ENCODE measurements at places on chromosomes 7 and 10.

DNA sequence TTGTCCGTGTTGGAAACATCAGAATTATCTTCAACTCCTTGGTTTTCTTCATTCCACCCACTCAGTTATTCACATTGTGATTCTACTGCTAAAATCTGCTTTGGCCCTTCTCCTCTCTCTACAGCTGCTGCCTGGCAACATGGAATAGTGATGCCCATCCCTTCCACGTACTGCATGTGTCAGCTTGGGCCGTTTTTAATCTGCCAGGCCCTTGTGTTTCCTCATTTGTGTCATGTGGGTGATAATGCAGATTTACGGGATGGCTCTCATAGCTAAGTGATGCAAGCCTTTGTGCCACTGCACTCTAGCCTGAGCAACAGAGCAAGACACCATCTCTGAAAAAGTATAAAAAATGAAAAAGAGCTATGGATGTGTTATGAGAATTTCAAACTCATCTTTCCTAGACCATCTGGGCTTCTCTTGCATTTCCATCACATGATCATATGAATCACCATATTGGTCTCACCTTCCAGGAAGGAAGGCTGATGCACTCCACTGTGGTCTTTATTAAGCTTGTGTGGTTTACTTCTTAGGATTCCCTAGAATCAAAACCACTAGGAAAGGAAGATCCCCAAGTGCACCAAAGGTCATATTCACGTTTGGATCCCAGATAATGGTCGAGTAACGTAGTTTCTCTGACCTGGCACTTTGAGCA, 20.6 kb upstream of the CELF2 start:
- DNase-seq: no peak

GRCh38 chr7:46628389-46628788, 707.3 kb upstream of the IGFBP3 start:
- DNase-seq: no peak

GRCh38 chr7:135980012-135980551, 2.9 kb upstream of the MTPN start:
- no peak for DNase-seq

GRCh38 chr10:7157091-7157490, 253.7 kb downstream of the SFMBT2 start:
- no peak for DNase-seq

- no peak for DNase-seq
Measured at GRCh38 chr7:51731075-51731474, 414.5 kb upstream of the COBL start.

DNA sequence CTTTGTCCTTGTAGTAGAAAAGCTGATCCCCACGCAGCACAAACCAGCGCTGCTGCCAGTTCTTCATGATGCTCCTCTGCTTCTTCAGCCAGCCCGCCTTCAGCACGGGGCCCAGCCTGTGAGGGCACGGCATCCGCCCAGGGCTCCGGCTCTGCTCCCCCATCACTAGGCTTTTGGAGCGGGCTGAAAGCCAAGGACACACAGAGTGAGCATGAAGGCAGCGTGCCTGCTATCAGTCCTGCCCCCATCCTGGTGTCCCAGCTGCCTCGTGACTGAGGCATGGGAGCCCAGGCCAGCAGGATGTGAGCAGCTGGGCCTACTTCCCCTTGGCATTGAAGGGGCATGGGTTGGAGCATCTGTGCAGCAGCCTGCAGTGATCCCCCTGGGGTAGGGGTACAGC, 21.9 kb downstream of the ARHGAP22 start:
- no peak for DNase-seq

- no peak for DNase-seq
Measured at GRCh38 chr7:111982133-111982532, 224.1 kb downstream of the DOCK4 start.

- no peak for DNase-seq
Measured at GRCh38 chr7:91288208-91288824, 24.1 kb downstream of the FZD1 start.

GRCh38 chr7:64618785-64619456, 47.0 kb upstream of the ZNF107 start:
- DNase-seq: no peak

DNA sequence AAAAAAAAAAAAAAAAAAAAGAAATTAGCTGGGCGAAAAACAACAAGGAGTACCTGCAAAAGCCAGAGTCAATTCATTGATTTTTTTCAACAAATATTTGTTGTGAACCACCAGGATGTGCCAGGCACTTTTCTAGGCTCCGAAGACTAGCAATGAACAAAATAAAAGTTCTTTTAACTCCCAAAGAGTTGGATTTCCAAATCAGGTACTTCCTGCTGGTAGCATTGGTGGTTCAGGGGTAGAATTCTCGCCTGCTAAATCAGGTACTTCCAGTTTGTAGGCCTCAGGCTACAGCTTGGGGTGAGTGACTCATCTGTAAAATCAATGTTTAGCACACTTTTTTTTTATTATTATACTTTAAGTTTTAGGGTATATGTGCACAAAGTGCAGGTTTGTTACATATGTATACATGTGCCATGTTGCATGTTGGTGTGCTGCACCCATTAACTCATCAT, 10.9 kb downstream of the PPA1 start:
- DNase-seq: no peak

- no peak for DNase-seq
Measured at GRCh38 chr7:22066522-22066921, 120.8 kb upstream of the CDCA7L start.

DNA sequence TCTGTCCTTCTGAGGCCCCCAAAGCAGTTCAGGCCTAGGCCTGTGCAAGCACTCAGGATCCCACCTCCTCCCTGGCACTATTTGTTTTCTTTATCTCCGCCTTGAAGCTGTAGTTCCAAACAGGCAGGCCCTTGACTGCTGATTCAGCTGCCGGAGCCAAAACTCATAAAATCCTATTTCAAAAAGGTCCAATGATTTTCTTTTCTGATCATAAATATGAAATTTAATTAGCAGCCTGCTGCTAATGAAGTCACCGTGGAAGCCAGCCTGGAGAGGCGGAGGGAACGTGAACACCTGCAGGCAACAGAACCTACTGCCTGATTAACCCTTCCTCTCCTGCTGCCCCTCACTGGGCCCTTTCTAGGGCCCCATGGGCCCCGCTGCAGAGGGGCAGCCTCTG, 60.1 kb downstream of the CARD11 start:
- no peak for DNase-seq

DNA sequence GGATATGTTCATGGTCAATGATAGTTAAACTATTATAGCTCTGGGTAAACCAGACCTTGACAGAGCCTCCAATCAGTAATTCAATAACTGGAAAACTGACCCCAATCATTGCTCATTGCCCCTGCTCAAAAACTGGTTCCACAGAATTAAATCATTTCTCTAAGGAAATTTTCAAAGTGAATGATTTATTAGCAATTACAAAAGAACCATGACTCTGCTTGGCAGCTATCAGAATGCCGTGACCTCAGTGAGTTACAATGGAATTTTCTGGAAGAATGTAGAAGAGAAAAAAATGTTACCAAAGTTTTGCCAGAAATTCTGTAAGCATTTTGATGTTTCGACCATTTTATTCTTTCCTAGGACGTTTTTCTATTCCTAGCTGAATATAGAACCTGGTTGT, 106.8 kb upstream of the APBB1IP start:
- DNase-seq: no peak

- no peak for DNase-seq
Measured at GRCh38 chr10:35089611-35090161, 455 bp downstream of the CUL2 start.

DNA sequence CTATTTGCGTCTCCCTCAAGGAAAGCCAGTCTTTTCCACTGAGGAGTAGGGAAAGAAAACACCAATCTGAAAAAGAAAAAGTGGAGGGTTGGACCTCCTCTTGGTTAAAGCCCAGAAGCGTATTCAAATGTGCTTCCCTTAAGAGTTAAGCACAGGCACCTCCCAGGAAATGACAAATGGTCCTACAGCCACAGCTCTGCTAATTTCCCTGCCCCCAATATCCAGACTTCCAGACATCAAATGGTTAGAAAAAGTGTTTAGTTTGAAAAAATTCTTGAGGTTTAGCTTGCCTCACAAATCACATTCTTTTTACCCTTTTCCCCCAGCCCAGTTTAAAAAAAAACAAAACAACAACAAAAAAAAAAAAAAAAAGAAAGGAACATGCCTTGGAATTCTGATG, 19.0 kb upstream of the COL1A2 start:
- DNase-seq: no peak

- no peak for DNase-seq
Measured at GRCh38 chr10:93462371-93462770, 19.8 kb downstream of the MYOF start.

- DNase-seq: no peak
Measured at GRCh38 chr7:141071855-141072547, 1.9 kb upstream of the TMEM178B start.

GRCh38 chr7:77563275-77563674, 26.2 kb downstream of the PTPN12 start:
- DNase-seq: no peak

DNA sequence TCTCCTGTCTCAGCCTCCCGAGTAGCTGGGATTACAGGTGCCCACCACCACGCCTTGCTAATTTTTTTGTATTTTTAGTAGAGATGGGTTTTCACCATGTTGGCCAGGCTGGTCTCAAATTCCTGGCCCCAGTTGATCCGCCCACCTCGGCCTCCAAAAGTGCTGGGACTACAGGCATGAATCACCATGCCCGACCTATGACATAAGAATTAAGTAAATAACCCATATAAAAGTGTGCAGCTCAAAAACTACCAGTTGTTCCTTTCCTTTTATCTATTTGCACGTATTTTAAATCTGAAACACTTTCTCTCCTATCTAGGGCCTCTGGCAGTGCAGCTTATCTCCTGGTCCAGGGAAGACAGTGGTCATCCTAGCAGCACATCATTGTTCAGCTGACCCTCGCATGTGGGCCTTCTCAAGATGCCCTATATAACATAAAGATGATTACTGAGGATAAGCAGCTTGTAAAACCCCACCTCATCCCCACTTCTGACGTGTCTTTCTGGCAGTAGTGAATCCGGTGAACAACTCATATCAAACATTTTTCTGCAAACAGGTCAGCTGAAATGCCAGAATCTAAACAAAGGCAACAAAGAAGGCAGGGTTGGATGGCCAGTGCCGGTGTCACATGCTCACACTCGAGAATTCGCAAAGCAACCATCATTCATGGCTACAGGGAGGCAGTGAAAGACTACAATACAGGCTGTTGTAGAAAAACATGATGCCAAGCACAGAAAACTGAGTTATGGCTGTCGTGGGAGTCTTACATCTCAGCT, 36.0 kb upstream of the KCNIP2 start:
- DNase-seq: no peak

DNA sequence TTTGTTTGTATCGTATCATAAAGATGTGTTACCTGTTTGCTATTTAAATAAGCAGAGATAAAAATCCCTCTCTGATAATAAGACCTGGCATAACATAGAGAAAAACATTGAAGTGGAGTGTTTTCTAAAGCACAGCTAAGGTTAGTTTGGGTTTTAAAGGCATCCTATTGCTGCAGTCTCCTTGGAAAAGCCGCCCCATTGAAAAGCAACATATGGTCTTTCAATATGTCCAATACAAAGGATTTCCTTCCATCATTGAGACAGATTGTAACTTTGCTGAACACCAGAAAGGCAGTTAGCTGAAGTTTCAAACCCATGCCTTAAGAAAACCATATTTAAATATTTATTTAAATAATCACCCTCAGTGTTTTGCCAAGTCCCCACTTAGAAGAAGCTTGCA, 898.5 kb upstream of the KCND2 start:
- DNase-seq: no peak

GRCh38 chr7:143069912-143070500, 17.9 kb downstream of the OR6V1 start:
- no peak for DNase-seq

GRCh38 chr10:119257899-119258419, 50.6 kb downstream of the GRK5 start:
- no peak for DNase-seq

GRCh38 chr7:131249483-131249882, 78.2 kb upstream of the MKLN1 start:
- no peak for DNase-seq

DNA sequence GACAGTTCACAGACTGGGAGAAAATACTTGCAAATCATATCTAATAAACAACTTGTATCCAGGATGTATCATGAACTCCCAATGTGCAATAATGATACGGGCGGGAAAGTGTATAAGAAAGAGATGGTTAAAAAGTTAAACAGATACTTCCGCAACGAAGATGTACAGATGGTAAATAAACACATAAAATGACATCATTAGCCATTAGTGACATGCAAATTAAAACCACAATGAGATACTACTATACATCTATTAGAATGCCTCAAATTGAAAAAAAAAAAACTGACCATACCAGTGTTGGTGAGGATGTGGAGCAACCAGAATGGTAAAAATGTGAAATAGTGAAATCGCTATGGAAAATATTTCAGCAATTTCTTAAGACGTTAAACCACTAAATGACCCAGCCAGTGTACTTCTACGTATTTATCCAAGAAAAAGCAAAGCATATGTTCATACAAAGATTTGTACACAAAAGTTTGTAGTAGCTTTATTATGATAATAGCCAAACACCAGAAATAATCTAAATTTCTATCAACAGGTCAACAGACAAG, 83.5 kb downstream of the IPMK start:
- DNase-seq: no peak

- no peak for DNase-seq
Measured at GRCh38 chr10:93751124-93751523, 6.6 kb upstream of the LGI1 start.

- DNase-seq: peak; percentile 30
Measured at GRCh38 chr7:157684909-157685429, 348.2 kb downstream of the DNAJB6 start.

GRCh38 chr10:123402656-123403055, 248.5 kb downstream of the BUB3 start:
- DNase-seq: no peak

DNA sequence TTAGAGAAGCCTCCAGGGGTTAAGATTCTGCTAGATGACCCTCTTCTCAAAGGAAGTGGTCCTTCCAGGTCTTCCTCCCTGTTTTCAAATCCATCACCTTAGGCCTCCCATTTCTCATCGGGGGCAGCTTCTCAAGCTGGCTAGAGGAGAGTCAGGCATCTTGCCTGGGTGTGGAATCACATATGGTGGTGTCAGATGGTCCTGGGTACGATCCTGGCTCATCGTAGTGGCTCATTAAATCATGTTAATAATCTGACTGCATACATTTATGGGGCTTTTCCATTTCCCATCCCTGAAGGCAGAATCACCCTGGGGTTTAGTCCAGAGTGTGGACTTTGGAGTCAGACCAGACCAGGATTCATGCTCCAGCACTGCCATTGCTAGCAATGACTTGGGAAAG, 132.6 kb downstream of the RPS24 start:
- no peak for DNase-seq

- DNase-seq: no peak
Measured at GRCh38 chr7:37683246-37684120, at the start of gene GPR141. Gene GPR141, plus strand, starts transcription at chr7:37683766. Its CDS starts 56,628 bp downstream, at chr7:37740394.

DNA sequence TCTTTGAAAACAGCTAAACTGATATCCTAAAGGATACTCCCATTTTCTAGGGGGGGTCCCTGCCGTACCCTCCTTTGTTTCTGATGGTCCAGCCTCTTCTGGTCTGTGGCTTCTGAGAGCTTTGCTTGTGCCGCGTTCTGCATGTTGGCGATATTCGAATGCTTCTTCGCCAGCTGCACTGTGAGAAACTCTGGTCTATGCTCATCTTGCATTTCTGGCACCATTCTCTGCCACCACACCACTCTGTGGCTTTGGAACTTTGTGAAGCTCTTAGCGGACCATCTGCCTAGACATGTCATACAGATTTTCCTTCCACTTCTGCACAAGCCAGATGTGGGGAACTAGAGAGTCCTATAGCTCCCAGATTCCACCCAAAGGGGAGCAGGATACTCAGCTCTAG, 197.2 kb downstream of the REEP3 start:
- no peak for DNase-seq

- DNase-seq: no peak
Measured at GRCh38 chr10:71237843-71238623, 25.7 kb downstream of the UNC5B start.

- no peak for DNase-seq
Measured at GRCh38 chr10:70673929-70674559, 1.7 kb downstream of the ADAMTS14 start.

Data from left forelimb (tissue), 1 donor.